ENCODE measurements at places on chromosomes 16 and 17.
A peak's percentile ranks its signal among the peaks of the same experiment; 100 is the strongest.

DNA sequence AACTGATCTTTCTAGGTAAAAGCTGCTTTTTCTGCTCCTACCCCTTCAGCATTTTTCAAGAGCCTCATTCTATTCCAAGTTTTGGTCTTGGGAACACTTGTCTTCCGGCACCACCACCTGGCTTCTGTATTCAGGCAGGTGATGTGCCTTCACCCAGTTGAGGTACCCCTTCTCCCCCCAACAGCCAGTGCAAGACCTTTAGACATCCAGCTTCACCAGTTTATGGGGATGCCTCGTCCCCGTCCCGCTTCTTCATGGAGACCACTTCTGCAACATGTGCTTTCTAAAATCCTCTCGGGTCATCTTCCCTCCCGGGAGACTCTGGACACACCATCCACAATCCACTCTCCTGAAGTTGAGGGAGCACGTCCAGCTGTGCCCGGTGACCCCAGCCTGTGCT lies 69.9 kb downstream of the SRCIN1 start:
- DNase-seq, result no peak

GRCh38 chr17:50924800-50925199 lies 58.6 kb upstream of the TOB1 start:
- DNase-seq, result no peak

GRCh38 chr17:77429969-77430752 lies 289.4 kb downstream of the SEC14L1 start:
- DNase-seq, result peak; percentile 93

DNA sequence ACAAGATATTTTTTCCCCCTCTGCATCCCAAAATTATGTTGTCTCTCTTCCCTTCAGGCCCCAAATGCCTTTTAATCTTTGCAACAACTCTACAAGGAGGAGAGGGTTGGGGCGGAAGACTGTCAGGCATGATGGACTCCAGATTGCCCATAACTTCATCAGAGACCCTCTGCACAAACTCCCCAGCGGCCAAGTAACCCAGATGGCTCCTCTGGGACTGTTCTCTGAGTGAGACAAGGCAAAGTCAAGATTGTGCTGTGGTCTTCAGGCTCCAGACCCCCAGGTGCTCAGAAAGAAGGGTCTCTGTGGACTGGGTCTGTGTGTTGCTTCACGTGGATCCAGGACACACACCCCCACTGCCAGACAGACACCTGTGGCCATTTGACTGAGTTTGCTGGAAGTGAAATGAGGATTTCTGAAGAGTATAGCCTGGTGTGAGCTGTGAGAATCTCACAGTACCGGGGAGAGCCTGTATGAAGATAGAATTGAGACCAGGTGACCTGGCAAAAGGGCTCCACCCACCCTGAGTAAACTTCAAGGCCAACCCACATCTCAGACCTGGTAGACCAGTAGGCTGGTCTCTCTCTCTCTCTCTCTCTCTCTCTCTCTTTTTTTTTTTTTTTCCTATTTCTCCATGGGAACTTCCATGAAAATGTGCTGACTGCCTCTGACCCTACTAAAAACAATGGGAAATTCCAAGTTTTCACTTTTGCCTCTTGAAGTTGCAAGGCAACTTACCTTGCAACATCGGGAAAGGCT lies 354.1 kb downstream of the SOX9 start:
- DNase-seq, result peak; percentile 98

DNA sequence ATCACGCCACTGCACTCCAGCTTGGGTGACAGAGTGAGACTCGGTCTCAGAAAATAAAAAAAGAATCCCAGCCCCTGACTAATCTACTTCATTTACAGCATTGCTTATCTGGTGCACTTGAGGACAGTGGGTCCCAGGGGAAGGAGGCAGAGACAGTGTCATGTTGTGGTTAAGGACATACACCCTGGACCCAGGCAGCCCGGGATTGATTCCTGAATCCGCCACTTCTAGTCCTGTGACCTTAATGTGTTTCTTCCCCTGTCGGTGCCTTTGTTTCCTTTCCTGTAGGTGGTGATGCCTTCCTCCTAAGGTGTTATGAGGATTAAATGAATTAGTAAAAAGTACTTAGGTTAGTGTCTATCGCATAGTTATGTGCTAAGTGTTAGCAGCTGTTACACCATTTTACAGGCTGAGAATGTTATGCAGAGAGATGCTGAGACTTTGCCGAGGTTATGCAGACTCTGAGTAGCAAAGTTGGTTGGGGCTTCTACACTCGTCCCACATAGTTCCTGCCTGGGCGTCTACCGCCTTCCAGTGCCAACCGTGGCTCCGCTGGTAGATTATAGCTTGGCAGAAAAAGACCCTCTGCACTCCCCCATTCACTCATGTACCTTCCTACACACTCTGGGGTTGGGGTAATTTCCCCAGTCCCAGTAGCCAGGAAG lies 74.8 kb downstream of the RAB11FIP4 start:
- DNase-seq, result no peak

DNA sequence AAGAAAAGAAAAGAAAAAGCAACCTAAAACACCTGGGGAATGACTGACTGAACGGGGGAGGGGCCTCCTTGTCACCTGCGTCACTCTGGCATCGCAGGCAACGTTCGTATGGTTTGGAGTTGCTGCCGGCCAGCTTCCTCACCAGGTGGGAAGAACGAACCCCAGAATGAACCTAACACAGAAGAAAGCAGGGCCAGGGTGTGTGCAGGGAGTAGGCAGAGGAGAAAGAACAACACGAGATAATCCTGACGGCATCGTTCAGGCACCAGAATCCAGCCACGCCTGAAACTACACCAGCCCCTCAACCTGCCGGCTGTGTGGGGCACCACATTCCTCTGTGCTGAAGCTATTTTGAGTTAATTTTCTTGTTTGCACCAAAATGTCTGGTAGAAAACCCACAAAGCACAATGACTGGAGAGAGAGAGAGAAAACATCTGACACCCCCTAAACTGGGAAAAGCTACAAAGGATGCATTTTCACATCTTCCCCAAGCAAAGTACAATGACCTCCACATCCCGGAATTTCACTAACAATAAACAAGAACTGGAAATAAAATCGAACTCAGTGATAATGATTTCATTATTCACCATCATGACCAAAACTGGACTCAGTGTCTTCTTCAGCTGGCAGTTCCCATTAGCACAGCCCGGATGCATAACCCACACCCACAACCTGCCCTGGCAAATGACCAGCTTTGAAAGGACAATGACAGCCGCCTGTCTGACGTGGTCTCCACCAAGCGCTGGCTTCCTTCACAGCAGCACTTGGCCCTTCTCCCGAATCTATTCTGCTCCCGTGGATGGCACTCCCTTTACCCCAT lies 23.6 kb downstream of the RAB40B start:
- DNase-seq, result no peak

GRCh38 chr17:63314761-63315160 lies 131.3 kb downstream of the CYB561 start:
- DNase-seq, result no peak

DNA sequence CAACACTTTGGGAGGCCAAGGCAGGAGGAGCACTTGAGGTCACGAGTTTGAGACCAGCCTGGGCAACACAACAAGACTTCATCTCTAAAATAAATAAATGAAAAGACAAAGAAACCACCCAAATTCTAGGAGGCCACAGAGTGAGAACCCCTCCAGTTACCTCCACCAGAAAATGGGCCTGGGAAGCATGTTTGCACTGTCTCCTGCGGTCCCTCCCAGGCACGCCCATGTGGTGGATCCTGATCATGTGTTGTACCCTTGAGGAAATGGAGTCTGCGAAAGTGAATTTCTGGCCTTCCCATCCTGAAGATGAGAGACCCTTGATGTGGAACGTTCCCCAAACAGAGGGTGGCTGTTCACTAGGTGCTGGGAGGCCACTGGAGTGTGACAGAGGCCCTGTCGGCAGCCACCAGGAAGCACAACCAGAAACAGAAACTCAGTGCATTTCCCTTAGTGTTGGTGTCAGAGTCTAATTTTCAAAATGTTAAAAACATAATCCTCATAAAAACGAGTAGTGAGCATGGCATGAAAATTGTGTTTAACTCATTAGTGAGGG lies 19.2 kb upstream of the USP22 start:
- DNase-seq, result no peak

Measured in SK-N-DZ (cell line).